Eye (tissue), 1 donor: ENCODE measurements at places on chromosomes 6 and 20.

DNA sequence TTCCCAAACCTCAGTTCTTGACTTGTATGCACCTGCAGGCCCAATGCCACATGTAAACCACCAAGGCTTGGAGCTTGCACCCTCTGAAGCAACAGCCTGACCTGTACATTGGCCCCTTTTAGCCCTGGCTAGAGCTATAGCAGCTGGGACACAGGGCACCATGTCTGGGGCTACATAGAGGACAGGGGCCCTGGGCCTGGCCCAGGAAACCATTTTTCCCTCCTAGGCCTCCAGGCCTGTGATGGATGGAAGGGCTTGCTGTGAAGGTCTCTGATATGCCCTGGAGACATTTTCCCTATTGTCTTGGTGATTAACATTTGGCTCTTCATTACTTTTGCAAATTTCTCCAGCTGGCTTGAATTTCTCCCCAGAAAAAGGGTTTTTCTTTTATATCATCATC is 64.6 kb downstream of the SLC35F1 start:
- no peak for DNase-seq

DNA sequence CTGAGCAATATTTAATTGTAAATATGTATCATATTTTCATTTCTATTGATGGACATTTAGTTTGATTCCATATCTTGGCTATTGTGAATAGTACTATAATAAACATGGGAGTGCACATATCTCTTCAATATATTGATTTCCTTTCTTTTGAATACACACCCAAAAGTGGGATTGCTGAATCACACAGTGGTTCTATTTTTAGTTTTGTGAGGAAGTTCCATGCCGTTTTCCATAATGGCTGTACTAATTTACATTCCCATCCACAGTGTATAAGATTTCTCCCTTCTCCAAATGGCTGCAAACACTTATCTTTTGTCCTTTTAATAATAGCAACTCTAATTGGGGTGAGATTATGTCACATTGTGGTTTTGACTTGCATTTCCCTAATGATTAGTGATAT is 86.7 kb upstream of the RAB32 start:
- DNase-seq: no peak

DNA sequence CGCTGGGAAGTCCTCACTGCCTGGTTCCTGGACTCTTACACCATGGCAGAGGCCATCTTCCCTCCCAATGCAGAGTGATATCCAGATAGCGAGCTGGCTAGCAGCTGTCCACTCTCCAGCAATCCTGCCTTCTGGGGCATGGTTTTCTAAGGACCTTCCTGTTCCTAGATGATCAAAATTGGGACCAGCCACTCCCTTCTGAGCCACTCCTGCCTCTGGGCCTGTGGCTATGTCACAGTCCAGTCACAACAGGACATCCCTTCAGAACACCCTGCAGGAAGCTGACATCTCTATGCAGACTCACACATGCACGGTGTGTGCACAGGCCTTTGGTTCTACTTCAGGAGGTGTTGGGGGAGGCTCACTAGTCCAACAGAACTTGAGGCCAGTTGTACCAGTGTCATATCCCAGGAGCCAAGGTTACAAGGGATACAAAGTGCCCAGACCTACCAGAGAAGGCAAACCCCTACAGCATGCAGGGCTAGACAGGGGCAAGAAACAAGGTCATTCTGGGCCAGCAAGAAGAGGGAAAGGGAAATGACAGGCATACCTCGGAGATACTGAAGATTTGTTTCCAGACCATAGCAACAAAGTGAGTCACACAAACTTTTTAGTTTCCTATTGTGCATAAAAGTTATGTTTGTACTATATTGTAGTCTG is 2.7 kb upstream of the MCCD1 start:
- DNase-seq: no peak

GRCh38 chr6:147546501-147547368 is 38.2 kb downstream of the SAMD5 start:
- DNase-seq: no peak

DNA sequence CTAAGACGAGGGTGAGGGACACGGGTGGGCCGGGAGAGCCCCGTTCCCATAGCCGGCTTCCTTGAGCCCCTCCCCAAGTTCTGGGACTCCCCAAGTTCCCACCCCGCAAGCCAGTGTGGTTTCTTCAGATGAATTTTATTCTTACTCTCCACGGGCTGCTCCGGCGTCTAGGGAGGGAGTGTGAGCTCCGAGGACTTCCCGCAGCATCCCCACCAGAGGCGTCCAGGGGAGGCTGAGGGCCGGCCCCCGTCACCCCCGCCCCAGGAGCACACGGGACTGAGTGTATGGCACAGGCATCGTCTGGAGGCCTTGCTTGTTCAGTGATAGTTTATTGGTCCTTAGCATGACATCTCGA is 10.0 kb upstream of the SLC4A11 start:
- peak; percentile 17 for DNase-seq

DNA sequence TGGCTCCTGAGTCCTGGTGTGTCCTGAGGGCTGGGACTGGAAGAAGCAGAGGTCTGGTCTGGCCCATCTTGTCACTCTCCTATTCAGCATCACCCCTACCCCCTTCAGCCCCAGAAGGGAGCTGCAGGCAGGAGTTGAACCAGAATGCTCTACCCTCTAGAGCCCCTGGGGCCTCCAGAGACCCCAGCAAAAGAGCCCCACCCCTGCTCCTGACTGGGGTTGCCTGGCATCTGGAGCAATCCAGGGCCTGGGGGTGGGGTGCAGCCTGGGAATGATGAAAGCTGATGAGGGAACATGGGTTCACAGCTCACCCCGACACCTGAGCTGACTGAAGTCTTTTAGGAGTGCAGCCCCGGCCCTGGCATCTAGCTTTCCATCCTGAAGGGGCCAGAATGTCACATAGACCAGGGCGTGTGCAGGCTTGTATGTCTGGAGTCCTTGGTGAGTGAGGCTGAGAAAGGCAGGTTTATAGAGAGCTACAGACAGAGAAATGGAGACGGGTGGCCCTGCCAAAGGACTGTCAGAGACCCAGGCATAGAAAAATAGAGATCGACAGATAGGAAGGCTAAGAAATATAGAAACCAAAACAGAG is 12.2 kb downstream of the FGD2 start:
- DNase-seq: no peak

- no peak for DNase-seq
These were observed 39.0 kb downstream of the SLC17A5 start for GRCh38 chr6:73614802-73615201.

DNA sequence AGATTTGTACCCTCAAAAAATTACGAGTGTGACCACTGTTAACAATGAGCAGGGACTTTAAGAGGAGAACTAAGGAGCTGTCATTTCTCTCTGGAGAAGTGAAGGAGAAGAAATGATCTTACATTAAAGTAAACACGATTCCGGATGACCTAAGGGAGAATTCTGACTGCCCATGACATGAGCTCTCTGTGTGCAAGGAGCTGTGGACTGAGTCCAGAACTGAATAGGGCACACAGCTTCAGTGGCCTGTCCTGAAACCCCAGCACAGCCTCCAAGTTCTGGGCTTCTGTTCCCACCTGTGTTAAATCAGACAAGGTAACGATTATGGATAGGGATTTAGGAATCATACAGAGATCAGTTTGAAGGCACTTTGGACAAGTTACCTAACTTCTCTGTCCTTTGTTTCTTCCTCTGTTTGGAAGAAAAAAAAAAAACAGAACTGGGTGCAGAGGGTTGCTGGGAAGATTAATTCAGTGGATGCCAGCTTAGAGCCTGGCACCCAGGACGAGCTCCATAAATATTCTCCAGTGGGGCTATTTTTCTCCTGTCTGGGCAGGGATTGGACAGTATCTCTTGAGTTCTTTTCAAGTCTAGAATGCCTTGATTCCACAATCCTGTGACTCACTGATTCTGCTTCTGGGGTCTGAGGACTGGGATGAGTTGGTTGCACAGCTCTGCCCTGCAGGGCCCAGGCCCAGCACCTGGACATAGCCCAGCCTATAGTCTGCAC is 65.7 kb downstream of the MRPL14 start:
- DNase-seq: no peak

DNA sequence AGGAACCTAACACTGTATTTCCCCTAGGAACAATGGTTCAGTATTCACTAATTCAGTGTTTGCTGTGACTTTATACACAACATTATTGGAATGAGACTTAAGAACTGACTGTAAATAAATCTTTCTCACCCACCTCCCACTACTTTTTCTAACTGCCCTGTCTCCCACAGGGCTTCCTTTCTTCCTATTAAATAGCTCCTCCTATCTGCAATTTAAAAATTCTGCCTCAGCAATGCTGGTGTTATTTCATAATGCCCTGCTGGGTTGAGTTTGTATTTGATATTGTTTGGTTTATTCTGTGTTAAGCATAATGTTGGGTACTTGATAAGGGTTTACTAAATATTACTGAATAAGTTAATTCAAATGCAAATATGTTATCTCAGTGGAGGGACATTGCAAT is 573.1 kb upstream of the RNF217 start:
- no peak for DNase-seq

- DNase-seq: no peak
These were observed 2.6 kb downstream of the SYS1 start for GRCh38 chr20:45365444-45365970.

DNA sequence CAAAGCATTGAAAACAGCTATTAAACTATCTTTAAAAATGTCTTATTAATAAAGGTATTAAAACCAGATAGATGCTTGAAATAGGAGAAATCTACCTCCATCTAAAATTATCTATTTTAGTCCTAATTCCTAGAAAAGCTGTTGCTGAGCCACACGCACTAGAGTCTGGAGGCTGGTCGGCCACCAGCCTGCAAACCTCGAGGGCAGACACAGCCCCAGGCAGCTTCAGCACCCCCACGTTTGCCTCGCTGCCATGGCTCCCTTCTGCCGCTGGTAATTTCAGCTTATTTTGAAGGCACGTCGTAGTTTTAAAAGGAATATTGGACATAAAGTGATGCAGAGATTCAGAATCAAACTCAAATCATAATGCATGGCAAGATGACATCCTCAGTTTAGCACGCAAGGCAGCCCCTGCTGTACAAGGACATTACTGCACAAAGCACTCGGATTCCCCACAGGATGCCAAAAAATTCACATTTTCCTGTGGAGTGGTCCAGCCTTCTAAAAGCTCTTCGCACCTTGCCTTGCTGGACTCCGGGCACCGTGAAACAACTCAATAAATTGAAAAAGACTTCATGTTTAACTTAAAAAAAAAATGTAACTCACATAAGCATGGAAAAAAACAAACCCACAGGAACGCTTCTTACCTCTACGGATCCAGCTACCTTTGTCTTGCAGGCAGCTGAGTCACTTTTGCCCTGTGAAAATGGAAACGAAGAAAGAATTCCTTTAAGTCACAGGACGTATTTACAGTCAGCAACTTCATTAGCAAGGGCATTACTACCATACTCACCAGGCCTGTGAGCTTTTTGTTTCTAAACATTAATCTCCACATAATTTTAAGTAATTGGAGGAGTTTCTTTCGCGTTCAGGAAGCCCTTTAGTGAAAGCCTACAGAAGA is 143.4 kb upstream of the RPS6KA2 start:
- peak; percentile 28 for DNase-seq

DNA sequence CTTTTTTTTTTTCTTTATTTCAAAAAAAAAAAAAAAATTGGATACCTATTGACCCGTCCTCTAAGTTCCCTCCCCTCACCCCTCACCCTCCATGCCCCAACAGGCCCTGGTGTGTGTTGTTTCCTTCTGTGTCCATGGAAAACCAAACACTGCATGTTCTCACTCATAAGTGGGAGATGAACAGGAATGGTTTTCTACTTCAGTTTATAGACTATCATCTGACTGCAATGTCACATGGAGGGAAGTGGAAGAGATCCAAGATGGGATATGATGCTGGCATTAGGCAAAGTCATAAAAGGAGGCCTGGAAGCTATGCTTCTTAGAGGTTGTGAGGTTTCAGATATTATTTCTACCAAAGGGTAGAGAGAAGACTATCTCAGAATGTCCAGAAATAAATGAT is 237.5 kb downstream of the MAFB start:
- DNase-seq: no peak

- no peak for DNase-seq
These were observed 3.1 kb downstream of the TRMT6 start for GRCh38 chr20:5947276-5947675.

- no peak for DNase-seq
These were observed 51.5 kb downstream of the COL19A1 start for GRCh38 chr6:69917834-69918233.

DNA sequence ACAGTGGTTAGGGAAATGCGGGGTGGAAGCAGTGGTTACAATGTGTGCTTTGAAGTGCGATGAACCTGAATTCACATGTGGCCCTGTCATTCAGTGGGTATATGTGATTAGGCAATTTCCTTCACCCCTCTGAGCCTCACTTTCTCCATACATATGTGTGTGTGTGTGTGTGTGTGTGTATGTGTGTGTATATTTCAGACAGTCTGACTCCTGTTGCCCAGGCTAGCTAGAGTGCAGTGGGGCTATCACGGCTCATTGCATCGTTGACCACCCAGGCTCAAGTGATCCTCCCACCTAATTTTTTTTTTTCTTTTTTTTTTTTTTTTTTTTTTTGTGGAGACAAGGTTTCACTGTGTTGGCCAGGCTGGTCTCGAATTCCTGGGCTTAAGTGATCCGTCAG is 6.3 kb downstream of the PPP1R14C start:
- peak; percentile 56 for DNase-seq

GRCh38 chr6:40389254-40389653 is 197.9 kb downstream of the LRFN2 start:
- no peak for DNase-seq

- no peak for DNase-seq
These were observed 28.9 kb upstream of the C6orf58 start for GRCh38 chr6:127547904-127548649.

DNA sequence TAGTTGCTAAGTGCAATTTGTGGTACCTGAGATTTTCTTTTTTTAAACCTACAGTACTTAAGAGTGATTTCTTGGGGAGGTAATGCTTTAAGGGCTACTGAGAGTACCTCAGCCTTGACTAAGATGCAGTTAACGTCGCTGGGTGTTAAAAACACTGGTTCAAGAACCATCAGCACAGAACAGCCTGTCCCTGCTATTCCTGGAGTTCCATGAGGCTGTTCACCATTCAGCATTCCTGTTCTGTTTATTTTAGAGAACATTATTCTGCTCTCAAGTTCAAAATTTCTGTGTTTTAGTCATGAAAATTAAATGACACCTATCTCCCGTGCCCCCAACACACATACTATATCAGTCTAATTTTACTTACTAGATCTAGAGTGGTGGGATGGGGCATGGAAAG is 1.7 kb upstream of the PRELID3B start:
- no peak for DNase-seq

GRCh38 chr6:89662659-89663223 is 24.2 kb upstream of the LYRM2 start:
- DNase-seq: no peak
